ENCODE measurements at places on chromosomes 12 and 14.

GRCh38 chr12:45336762-45337596 is 121.1 kb downstream of the ANO6 start:
- DNase-seq: peak; percentile 90

GRCh38 chr14:24388474-24389179 is 10.2 kb upstream of the NYNRIN start:
- DNase-seq: no peak

DNA sequence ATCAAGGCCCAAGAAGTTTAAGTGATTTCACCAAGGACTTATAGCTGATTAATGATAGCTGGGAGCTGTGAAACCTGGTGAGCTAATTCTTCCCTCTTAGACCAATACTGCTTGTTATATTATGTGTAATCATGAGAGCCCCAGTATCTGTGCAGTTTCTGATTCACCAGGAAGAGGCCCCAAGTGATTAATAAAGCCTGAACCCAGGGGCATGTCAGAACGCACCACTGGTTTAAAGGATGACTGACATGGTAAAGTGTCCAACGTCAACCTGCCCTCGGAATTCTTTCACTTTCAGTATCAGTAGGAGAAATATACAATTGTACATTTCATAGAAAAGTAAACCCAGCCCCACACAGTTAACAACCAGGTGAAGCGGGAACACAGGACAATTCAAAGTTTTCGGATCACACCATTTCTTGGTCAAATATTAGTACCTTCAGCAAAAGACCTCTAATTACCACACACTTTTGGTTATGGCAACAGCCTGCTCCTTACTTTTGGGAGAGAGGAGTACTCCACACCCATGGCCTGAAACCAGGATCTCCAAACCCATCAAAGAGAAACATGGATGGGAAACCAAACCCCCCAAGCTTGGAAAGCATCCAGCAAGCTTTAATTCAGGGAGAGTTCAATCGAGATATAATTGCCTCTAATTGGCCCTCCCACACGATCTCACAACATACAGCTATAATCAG is 28.5 kb downstream of the TMCC3 start:
- DNase-seq: peak; percentile 66

GRCh38 chr12:64670919-64671639 is 60.8 kb downstream of the RASSF3 start:
- peak; percentile 31 for DNase-seq

- DNase-seq: no peak
These were observed 22.4 kb downstream of the DENND5B start for GRCh38 chr12:31568498-31568897.

DNA sequence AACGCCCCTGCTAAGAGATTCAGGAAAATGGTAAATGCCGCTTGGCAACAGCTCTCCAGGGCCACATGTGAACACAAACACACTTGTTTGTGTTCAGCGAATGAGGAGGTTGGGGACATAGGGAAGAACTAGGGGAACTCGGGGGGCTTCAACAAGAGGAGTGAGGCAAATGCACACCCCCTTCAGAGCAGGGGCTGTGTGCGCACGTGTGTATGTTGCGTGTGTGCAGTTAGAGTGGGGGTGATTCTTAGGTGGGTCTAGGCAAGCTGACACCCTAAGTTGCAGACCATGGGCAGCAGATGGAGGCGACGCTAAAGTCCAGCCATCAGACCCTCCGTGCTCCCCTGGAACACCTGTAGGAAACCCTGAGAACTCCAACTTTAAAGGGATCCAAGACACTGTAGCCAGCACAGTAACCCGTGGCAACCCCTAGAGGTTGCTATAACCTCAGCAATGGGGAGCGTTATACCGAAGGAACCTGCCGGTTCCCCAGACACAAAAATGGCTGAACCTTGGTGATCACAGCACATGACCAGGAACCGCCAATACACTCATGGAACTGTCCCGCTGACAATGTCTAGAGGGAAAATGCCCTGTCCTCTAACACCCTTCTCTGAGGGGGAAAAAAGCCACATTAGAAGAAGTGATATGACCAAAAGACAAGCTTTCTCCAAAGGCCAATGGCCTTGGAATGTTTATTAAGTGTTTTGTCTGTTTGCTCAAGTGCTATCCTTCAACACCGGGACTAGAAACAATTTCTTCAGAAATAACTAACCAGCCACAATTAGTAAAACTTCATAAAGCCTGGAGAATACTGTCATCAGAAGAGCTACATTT is 86.5 kb upstream of the CEP83 start:
- peak; percentile 66 for DNase-seq

- no peak for DNase-seq
These were observed 175.5 kb downstream of the PTPRO start for GRCh38 chr12:15497671-15498292.

GRCh38 chr12:77609016-77609415 is 221.7 kb upstream of the NAV3 start:
- DNase-seq: no peak

GRCh38 chr12:123346946-123347345 is 17.7 kb downstream of the SBNO1 start:
- DNase-seq: no peak

- DNase-seq: no peak
These were observed 958.4 kb downstream of the SLC6A15 start for GRCh38 chr12:83954071-83954789.

GRCh38 chr12:18595412-18595811 is 142.4 kb downstream of the PLCZ1 start:
- no peak for DNase-seq

DNA sequence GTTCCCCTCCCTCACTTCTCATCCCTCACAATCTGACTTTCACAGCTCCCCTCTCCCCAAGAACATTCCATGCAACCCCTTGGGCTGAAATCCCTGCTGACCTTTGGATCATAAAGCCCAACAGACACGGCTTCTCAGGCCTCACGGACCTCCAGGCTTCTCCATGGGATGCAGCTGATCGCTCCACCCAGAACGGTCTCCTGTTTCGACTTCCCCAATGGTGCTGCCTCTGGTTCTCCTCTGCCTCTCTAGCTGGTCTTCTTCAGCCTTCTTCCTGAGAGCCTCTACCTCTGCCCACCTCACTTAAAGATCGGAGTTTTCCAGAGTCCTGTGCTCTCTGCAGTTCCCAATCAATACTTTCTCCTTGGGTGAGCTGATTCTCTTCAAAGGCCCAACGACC is 17.8 kb upstream of the PRMT8 start:
- DNase-seq: no peak

DNA sequence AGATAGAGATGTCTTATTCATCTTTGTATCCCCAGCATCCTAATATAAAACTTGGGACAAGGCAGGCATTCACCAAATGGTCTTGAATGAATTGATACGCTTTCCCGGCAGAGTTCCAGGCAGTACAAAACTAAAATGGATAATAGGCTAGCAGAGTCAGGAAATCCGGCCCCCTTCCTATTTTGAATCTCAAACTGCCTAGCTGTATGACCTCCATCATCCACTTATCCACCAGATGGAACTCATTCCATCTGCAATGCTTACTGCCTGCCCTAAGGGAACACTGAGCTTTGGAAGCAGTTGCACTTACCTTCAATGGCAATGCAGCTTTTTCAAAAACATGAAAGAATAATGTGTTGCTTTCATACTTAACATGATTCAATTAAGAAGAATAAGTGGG is 43.4 kb downstream of the BDKRB1 start:
- no peak for DNase-seq

- DNase-seq: peak; percentile 58
These were observed 9.0 kb downstream of the TMBIM6 start for GRCh38 chr12:49750027-49750995.

DNA sequence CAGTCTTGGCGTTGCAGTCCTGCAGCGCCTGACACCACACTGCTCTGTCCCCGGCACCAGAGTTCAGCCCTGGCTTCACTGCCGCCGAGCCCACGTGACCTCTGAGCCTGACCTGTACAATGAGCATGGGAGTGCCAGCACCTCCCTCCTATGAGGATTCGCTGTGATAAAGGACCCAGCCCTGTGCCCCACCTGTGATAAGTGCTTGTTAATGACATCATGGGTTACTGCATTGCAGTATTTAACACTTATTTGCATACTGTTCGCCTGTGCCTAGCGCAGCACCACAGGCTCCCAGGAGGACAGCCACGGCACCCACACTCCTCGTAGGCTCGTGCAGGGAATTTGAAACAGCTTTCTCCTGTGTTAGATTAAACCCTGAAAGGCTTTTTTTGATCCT is 118.2 kb upstream of the GSC start:
- no peak for DNase-seq

DNA sequence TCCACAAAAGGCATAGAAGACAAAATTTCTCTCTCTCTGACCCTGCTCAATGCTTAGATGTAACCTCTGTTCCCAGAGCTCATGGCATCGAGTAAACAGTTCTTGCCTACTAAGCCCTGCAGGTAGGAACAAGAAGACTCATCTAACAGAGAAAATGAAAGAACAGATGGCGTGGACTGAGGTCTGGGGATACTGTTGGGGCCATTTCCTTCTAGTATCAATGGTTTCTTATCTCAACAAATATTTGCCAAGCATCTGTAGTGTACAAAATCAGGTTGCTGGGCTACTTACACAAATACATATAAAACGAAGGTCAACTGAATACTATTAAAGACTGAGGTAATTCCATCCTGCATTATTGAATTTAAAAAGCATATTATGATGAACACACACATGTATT is 93.3 kb downstream of the RIMBP2 start:
- DNase-seq: no peak

GRCh38 chr12:53695152-53696145 is 19.6 kb upstream of the ATP5MC2 start:
- peak; percentile 42 for DNase-seq

GRCh38 chr12:24600551-24600950 is 348.4 kb downstream of the BCAT1 start:
- no peak for DNase-seq

GRCh38 chr14:26719514-26719913 is 121.7 kb upstream of the NOVA1 start:
- DNase-seq: no peak

- DNase-seq: no peak
These were observed 31.7 kb downstream of the FUT8 start for GRCh38 chr14:65444230-65444629.

DNA sequence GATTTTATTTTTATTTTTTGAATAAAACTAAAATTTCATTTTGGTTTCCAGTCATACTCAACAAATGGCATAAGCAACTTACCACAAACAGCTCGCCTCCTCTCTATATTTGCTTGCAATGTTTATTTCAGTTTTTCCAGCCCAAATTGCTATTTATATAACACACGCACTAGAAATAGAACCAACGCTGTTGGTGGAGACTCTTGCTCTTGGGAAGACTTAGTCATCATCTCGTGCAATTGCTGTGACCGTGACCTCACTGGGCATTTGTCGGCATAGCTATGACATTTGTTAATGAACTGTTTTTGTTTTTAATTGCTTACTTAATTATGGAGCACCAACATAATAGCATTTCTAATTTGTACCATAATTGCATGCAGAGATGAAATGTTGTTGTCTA is 153.1 kb upstream of the OTX2 start:
- DNase-seq: no peak

DNA sequence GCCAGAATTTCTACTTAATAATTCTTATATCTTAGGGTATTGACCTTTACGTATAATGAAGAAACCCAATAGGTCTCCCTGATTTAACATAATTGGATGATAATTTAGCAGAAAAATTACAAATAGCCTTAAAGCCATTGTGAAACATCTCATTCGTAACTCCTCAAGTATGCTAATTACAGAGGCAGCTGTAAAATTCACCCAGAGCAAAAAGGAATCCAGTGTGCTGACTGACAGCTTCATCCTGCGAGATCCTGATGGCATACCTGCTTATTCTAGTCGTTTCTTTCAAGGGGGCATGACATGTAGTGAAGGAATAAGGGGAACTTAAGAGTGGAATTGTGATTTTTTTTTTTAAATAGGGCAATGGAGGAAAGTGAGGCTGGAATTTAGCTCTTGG is 291.5 kb downstream of the FUT8 start:
- DNase-seq: no peak

- DNase-seq: no peak
These were observed 65.2 kb upstream of the DIO3 start for GRCh38 chr14:101495827-101496775.

DNA sequence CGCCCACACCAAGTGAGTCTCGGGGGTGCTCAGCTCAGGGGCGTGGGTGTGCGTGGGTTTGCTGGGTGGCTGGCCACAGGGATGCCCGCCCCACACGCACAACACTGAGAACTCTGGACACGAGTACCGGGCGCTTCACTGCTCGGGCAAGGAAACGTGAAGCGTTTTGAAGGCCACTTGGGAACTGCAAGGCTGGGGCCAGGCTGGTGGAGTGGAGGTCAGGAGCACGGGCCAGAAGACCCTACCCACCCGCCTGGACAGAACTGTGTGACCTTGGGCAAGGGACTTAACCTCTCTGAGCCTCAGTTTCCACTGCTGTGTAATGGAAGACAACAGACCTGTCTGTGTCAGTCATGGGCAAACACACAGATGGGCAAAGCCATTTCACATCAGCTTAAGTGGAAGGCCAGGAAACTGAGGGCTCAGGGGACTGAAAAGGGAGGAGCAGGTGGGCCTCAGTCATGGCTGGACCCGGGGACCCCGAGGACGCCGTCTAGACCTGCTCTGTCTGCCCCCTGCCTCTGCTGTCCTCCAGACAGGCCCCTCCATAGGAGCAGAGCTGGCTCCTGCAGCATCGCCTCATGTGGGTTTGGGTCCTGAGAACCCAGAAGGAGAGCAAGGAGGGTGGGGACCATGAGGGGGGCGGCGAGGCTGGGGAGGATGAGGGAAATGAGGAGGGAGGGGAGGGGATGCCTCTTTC is 52.5 kb downstream of the ADGRD1 start:
- no peak for DNase-seq

- no peak for DNase-seq
These were observed 110.2 kb downstream of the KTN1 start for GRCh38 chr14:55689981-55690871.

DNA sequence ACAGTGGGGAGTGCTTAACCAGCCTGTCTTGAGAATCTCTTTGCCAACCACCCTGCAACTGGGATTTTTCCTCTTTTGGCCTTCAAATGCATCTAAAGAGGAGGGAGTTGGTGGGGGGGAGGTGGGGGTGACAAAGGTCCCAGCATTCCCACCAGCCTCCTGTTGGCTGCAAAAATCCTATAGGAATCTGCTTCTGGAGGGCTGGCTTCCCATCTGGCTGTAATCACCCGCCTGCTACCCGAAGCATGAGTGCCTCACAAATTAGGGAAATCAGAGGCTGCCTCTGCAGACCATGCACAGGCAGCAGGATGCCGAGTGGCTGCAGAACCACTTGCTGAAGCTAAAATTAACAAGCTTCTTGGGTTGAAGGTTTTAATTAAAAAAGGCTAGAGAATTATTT is 73.9 kb upstream of the WSCD2 start:
- no peak for DNase-seq

- no peak for DNase-seq
These were observed 141.0 kb downstream of the RASSF9 start for GRCh38 chr12:85695097-85695715.

- DNase-seq: no peak
These were observed 88.8 kb downstream of the ANO6 start for GRCh38 chr12:45304514-45305178.

- peak; percentile 97 for DNase-seq
These were observed 11.2 kb upstream of the PYGL start for GRCh38 chr14:50955373-50956043.

DNA sequence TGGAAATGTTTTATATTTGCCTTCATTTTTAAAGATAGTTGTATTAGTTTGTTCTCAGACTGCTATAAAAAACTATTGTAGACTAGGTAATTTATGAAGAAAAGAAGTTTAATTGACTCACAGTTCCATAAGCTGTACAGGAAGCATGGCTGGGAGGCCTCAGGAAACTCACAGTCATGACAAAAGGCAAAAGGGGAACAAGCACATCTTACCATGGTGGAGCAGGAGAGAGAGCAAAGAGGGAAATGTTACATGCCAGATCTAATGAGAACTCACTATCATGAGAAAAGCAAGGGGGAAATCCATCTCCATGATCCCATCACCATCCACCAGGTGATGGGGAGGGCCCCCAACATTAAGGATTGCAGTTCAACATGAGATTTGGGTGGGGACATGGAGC is 35.5 kb upstream of the UNC79 start:
- no peak for DNase-seq
